ENCODE measurements at places on chromosomes 3 and 15.

- DNase-seq = peak; percentile 33
These were observed 762.7 kb downstream of the ROBO1 start for GRCh38 chr3:79005084-79005483.

- no peak for DNase-seq
These were observed 52.0 kb upstream of the CORO2B start for GRCh38 chr15:68526784-68527183.

DNA sequence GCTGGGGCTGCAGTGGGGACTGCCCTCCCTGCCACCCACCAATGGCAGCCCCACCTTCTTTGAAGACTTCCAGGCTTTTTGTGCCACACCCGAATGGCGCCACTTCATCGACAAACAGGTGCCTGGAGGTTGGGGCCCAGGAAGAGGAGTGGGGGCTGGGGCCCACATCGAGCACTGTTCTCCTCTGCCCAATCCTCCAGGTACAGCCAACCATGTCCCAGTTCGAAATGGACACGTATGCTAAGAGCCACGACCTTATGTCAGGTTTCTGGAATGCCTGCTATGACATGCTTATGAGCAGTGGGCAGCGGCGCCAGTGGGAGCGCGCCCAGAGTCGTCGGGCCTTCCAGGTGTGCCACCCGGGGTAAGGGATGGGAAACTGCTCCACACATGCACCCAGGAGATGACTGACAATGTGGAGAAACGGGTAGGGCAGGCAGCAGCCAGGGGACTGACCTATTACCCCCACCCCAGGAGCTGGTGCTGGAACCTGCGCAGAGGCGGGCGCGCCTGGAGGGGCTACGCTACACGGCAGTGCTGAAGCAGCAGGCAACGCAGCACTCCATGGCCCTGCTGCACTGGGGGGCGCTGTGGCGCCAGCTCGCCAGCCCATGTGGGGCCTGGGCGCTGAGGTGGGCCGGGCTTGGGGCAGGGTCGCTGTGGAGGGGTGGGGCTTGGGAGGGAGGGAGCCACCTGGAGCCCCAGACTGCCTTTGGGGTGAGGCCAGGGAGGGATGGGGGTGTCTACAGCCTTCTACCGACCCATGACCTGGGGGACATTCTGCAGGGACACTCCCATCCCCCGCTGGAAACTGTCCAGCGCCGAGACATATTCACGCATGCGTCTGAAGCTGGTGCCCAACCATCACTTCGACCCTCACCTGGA, 22.9 kb downstream of the NBEAL2 start:
- no peak for DNase-seq

DNA sequence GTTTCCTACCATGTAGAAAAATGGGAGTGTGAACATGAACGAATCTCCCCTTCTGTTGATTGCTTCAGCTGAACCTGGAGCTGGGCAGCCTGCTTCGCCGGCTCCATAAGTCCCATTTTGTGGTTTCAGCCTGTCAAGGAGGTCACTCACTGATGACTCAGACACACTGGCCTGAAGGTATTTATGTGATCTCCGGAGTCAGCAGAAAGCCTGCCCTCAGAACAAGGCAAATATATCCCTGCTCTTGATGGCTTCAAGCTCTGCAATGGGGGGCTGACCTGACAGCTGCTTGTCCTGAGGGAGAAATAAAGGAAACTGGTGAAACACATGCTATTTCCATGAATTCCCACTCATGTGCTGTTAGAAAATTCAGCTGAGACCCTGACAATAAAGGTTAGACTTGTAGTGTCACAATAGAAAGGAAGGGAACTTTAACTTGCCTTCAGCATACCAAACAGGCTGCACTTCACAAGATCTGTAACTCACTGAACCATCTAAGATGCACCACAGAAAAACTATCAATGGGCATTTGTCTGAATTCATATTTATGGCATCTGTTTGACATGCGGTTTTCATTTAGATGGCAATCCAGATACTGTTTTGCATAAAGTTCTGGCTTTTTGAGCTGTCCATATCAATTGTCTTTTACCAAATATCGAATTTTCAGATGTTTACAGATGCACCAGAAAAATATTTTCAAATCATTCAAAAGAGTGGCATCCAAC, 282.0 kb upstream of the VEPH1 start:
- DNase-seq = peak; percentile 92

DNA sequence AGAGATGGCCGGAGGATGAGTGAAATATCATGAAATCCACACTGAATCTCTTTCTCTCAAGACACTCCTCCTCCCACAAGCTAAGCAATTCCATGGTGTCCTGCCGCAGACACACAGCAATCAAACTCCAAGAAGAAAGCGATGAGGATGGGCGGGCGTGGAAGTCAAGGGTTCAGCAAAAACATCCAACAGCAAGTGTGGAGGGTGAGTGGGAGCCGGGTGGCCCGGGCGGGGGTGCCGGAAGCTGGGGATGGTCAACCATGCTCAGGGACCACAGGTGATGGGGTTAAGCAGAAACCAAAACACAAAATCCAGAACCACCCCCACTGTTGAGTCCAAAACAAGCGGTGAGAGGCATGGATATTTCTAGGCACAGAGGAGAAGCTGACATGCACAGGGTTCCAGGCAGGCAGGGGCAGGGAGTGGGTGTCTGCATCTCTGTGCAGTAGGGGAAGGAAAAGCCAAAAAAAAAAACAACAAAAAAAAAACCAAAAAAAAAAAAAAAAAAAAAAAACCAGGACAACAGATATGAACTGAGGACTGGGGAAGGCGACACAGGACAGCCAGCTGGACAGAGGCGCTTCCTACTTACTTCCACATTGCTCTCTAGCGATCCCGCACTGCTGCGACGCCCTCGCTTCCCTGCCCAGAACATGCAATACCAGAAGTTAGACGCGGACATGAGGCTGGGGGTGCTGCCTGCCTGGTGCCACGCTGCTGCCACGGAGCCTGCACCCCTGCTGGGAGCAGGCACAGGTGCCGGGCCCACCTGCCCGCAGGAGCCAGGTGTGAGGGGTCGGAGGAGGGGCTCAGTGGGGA, 61.0 kb upstream of the RPL32 start:
- DNase-seq = no peak

DNA sequence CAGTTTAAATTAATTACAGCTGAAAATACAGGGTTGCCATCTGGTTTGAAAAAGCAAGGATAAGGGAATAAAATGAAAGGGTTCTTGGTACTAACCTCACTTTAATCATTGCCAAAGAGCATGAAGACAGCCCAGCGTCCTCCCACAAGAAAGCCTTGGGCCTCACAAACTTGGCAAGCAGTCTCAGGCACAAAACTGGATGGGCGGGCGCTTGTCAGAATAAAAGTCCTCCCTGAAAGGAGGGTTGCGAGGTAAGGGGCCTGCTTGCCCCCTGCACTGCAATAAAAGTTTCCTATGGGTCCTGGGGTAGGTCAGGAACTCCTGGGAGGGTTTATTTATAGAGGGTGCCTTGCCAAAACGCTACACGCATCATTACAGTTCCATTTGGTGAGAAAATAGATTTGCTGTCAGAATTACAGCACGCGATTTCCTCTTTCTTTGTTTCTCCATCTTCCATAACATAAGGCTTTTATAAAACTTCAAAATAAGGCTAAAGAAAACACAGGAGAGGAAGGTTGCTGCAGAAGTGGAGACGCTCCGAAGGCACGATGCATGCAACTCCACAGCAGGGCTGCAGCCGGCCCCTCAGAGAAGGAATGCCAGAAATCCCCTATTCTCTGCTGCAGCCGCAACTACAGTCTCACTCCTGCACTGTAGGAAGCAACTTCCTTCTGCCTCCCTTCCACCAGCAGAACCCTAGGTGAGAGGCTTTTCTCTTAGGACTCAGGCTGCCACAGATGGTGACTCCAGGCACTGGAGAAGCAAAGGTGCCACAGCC, 61.3 kb downstream of the VGLL4 start:
- DNase-seq = peak; percentile 95

DNA sequence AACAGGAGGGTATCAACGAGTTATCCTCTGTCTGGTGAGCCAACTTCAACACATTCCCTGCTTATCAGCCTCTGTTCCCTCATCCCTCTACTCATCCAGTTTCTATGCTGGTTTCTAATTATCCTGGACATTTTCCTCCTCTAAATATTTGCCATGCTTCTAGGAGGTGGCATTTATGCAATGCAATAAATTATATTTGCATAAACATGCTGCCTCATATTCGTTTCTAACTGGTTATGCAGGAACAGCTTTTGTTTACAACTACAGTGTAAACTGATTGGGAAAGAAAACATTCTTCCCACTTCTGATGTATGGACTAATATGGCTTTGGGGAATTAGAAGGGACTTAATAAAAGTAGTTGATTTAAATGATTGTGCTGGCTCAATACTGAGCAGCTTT, 122.3 kb downstream of the TFG start:
- no peak for DNase-seq

GRCh38 chr15:66101715-66102395, 151.7 kb downstream of the MEGF11 start:
- DNase-seq = no peak

DNA sequence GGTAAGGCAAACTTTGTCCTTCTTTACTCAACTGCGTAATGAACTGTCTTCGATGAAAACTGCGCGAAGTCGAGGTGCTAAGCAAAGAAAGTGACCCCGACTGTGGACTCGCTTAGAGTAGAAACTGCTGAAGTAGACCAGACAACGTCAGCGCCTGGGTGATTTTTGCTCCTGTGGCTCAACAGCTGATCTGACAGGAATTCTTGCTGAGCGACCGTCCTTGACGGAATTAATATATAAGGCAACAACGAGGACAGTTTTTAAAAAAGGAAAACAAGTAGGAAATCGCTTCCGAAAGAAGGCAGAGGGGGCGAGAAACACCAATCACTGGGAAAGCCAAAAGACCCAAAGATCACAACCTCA, 541 bp downstream of the RPS27L start:
- DNase-seq = no peak

DNA sequence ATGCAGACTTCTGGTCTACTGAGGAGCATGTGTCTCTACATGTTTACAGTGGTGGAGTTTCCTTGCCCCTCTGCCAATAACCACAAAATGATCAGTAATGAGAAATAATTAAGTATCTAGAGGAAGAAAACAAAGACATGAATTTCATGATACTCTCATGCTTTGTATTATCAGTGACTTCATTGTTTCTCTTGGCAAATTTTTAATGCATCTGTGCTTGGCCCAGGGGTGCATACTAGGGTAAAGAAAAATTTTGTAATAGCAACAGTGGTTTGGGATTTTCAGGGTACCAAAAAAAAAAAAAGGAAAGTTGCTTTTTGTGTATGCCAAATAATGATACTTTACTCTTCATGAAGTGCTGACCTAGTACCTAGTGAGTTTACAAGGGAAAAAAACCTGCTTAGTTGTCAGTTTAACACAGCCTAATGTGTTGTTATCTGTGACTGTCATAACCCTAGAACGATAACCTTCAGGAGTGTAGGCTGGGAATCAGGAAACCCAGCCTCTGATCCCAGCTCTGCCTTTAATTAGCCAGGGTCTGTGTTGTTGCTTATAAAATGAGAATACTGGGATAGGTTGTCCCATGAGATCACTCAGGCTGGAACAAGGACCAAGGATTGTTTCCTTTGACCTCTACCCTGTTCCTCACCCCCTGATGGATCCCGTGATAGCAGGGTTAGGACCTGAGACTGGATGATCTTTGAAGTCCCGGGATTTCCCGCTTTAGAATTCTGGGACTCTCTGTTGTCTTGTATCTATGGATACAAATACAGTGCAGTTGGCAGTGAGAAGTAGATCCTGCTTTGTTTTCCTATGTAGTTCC, 117.5 kb downstream of the CMSS1 start:
- DNase-seq = no peak

DNA sequence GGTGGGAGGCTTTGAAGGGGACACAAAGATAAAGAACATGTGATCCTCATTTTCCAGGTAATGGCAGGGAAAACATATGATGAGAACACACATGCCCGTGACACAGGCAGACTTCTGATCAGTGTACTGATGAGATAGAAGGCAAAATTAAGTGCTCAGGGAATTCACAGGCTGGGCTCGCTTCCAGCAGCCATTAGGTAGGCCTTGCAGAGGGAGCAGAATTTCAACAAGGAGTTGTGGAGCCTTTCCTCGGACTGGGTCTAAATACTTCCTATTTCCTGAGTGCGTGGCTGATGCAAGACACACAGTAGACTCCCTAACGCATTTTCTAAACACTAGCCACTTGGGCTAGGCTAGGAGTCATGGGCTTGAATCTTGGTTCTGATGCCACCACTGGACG, 74.0 kb upstream of the ETV5 start:
- no peak for DNase-seq

DNA sequence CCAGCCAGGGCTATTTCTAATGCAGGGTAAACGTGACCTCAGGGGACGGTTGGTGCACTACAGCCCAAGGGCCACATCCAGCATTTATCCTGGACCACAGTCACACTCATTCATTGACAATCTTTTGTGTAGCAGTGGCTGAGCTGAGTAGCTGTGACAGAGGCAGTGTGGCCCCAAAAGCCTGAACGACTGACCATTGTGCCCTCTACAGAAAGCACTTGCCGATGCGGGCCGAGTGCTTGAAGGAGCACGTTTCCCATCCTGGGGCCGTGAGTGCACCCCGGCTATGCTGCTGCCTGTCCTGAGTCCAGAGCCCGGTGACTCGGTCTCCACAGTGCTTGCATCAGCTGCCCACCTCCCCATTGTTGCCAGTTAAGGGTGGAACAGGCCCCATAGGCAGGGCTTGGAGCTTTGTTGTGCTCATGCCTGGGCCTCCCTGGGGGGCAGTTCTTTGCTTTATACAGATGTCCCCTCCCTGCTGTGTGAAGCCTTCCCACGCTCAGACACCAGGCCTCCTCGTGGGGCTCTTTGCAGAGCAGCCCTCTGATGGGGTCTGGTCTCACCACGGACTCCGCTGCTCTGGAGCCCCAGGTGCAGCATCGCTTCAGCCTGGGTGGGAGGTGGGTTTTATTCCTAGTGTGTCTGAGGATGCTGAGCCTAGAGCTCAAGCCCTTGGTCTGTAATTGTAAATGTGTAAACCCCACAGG, 13.0 kb upstream of the SNRPA1 start:
- no peak for DNase-seq

DNA sequence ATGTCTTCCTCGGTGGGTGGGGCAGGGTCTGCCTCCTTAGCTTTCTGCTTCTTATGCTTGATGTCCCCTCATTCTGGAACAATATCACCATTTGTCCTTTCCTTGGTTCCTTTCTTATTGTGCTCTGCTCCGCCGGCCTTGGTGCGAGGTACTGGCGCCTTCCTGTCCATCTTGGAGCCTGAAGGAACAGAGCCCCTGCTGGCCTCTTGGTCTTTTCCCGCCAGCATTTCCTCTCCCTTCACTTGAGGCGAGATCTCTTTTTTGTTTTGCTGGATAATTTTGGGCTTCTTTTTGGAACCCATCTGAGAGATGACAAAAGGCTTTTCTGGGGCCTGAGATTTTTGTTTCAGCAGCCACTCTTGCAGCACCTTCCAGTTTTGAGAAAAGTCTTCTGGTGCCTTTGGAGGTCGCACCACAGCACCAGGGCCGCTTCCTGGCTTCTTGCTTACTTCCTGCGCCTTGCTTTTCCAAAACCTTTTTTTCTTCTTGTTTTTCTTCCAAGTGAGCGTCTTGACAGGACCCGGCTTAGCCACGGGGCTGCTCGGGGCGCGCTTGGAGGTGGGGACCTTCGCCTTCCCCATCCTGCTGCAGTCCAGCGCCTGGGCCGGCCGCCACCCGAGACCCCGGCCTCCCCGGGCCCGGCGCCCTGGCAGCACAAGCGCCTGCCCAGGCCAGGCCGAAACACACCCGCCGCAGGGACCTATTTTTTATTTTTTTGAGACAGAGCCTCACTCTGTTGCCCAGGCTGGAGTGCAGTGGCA, 127.1 kb downstream of the KLF13 start:
- no peak for DNase-seq

- no peak for DNase-seq
These were observed 12.8 kb upstream of the SRP14 start for GRCh38 chr15:40051616-40052415.

Data from fibroblast of skin of abdomen (primary cell).